ENCODE measurements at places on chromosomes 6 and 20. TPM values are rescaled to one million over a fixed set of nuclear protein-coding genes. Genes with fewer than 3 reads are reported as not detected.

NELFE gene
- total RNA-seq: 59.1 TPM

TFAP2A gene
- not detected for total RNA-seq

DNA sequence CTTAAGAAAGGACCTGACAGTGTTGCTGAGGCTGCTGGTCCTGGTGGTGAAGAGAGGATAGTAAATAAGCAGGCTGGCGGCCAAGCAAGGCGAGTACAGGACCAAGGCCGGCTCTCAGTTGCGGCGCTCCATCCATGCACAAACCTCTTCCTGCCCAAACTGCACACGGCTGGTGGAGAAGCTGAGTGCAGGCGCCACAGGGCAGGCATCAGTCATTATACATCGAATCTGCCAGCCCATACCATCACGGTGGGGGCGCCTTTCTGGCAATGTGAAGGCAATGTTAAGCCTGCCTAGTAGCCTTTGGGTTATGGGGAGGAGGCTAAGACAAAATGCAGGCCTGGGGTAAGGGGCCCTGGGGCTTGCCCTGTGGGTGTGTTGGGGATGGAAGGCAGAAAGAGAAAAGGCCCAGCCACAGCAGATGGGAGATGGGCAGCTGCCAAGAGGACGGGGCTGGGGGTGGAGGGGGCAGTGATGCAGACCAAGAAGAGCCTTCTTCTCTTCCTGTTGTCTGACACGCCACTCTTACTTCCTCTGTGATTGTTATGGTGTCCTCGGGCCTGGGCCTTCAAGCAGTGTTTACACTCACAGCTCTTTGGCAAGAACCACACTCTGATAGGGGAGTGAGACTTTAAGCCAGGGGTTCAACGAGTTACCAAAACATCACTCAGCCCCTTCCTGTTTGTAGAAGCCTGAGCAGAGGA lies 20.3 kb upstream of the KCNK16 start:
- no peaks in the 10 kb centered on the region for H3K4me1 ChIP-seq
- H3K4me3 ChIP-seq: no peak overlapping the region
- no peaks in the 10 kb centered on the region for H3K36me3 ChIP-seq
- H3K27ac ChIP-seq: no peak overlapping the region
- no peaks in the 10 kb centered on the region for H3K27me3 ChIP-seq
- DNase-seq: no peak

- H3K4me3 ChIP-seq: no peak overlapping the region
- no peaks in the 10 kb centered on the region for H3K4me1 ChIP-seq
- DNase-seq: no peak
- H3K27ac ChIP-seq: no peak overlapping the region
- H3K27me3 ChIP-seq: no peaks in the 10 kb centered on the region
Measured at GRCh38 chr6:134346932-134347545, 29.1 kb upstream of the SGK1 start.

DNA sequence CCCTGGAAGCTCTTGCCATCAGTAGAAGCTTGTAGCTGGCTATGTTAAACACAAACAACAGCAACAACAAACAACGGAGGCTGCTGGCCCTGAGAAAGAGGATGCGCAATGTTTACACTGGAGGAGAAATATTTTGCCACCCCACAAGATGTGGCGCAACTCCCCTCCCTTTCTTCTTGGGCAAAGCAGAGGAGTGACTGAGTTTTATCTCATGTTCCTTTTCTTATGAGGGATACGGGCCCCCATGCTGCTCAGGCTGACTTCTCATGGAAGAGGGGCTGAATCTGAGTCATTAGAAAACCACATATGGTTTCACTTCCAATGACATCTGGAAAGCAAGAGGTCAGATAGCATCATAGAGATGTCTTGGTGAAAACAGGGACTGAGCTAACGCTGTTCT lies 75.9 kb upstream of the HDDC2 start:
- peaks cover 5% of the 10 kb centered on the region for H3K27me3 ChIP-seq
- H3K4me1 ChIP-seq: no peaks in the 10 kb centered on the region
- H3K27ac ChIP-seq: no peak overlapping the region
- no peak for DNase-seq

DNA sequence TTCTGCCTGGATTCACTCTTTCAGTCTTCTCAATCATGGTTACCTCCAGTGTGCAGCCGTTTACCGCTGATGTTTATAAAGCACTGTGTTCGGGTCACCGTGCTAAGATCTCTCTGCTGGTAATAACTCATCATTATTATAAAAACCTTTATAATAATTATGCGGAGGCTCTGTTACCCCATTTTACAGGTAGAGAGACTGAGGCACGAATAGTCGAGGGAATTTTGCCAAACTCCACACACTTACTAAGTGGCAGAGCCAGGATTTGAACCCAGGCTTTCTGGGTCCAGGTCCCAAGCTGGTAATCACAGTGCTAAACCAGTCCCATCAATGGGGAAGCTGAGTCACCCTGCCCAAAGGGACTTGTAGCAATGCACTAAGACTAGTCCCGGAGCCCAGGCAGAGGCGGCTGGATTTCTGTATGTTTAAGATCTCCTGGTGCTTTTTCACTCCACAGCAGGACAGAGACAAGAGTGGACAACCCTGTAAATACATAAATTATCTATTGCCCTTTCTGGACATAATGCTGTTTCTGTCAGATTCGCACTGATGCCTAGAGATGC lies 48.1 kb downstream of the SYNJ2 start:
- H3K4me3 ChIP-seq: no peak overlapping the region
- peaks cover 37% of the 10 kb centered on the region for H3K36me3 ChIP-seq
- H3K27me3 ChIP-seq: no peaks in the 10 kb centered on the region
- no peak overlapping the region for H3K27ac ChIP-seq
- H3K4me1 ChIP-seq: peaks cover 28% of the 10 kb centered on the region
- no peak for DNase-seq

DNA sequence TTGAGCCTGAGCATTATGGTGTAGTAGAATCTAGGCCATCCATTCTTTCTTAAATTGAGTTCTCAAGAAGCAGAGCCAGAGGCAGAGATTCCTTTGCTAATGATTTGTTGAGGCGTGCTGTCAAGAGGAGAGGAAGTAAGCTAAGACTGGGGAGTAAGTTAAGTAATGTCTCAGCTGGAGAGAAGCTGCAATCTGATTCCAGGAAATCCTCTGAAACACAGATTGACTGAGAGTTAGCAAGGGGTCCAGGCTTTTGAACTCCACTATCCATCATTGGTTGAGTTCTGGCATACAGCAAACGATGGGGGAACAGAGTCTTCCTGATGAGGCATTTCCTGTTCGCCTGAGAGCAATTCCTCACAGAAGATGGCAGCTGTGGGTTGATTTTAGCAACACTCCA lies 207.4 kb upstream of the RAB32 start:
- H3K27me3 ChIP-seq: no peaks in the 10 kb centered on the region
- no peaks in the 10 kb centered on the region for H3K36me3 ChIP-seq
- no peaks in the 10 kb centered on the region for H3K4me1 ChIP-seq
- no peak for DNase-seq
- H3K27ac ChIP-seq: no peak overlapping the region
- H3K4me3 ChIP-seq: no peak overlapping the region

GRCh38 chr20:39702701-39703349 lies 740.7 kb downstream of the DHX35 start:
- no peaks in the 10 kb centered on the region for H3K4me1 ChIP-seq
- no peak for DNase-seq
- no peaks in the 10 kb centered on the region for H3K27me3 ChIP-seq
- no peaks in the 10 kb centered on the region for H3K36me3 ChIP-seq
- H3K27ac ChIP-seq: no peak overlapping the region
- H3K4me3 ChIP-seq: no peak overlapping the region

DNA sequence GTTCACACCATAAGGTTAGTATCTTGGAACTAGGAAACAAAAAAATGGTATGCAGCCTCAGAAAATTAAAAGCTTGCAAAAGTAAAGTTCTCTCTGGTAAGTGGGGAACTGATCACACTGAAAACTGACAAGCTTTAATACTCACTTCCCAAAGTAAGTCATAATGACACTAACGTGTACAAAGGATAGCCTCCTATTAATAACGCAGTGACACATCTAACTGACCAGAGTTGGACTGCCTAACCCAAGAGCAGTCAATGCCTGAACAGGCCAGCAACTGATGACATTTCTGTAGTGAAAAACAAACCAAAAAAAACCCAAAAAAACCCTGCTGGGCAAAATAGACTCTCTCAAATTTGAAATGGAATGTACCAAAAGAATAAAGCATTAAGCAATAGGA lies 30.7 kb downstream of the CHD6 start:
- no peak for DNase-seq
- H3K36me3 ChIP-seq: no peaks in the 10 kb centered on the region

- no peaks in the 10 kb centered on the region for H3K4me1 ChIP-seq
- no peak overlapping the region for H3K4me3 ChIP-seq
- H3K27ac ChIP-seq: no peak overlapping the region
- H3K27me3 ChIP-seq: no peaks in the 10 kb centered on the region
Measured at GRCh38 chr6:112622036-112622435, 274.9 kb downstream of the RFPL4B start.

GRCh38 chr6:149046822-149047246 lies 270.7 kb upstream of the TAB2 start:
- no peak for DNase-seq
- no peak overlapping the region for H3K27ac ChIP-seq
- H3K4me1 ChIP-seq: peaks cover 8% of the 10 kb centered on the region
- H3K36me3 ChIP-seq: no peaks in the 10 kb centered on the region
- no peak overlapping the region for H3K4me3 ChIP-seq
- H3K27me3 ChIP-seq: no peaks in the 10 kb centered on the region

All from naive thymus-derived CD4-positive, alpha-beta T cell (primary cell).